ENCODE measurements at places on chromosomes 7 and 10.

- no peak for DNase-seq
These were observed 102.9 kb upstream of the ARMC3 start for GRCh38 chr10:22824984-22825383.

GRCh38 chr7:69827558-69827957, 229.3 kb downstream of the AUTS2 start:
- no peak for DNase-seq

- no peak for DNase-seq
These were observed 2.5 kb downstream of the RGS10 start for GRCh38 chr10:119540038-119540437.

DNA sequence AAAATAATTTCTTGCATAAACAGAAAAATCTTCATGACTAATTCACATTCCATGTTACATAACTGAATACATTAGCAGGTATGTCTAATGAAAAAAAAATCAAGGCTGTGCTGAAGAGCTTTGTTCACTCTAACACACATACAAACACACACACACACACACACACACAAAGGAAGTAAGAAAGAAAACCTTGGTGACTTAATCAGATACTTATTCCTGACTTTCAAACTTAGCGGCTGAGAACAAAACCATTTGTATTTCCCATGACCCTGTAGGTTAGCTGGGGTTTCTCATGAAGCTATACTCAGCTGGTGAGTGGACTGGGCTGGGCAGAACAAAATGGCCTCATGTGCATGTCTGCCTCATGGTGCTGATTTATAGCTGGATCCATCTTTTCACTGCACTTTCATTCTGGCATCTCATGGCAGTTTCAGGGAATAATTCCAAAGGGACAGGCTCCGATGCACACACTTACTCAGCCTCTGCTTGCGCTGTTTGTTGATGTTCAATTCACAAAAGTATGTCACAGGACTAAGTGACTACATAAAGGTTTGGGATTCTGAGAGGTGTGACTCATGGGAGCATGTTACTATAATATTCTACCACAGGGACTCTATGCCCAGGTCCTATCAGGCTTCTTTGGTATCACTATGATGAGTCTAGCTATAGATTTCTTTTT, 161.2 kb downstream of the PCLO start:
- DNase-seq: no peak

DNA sequence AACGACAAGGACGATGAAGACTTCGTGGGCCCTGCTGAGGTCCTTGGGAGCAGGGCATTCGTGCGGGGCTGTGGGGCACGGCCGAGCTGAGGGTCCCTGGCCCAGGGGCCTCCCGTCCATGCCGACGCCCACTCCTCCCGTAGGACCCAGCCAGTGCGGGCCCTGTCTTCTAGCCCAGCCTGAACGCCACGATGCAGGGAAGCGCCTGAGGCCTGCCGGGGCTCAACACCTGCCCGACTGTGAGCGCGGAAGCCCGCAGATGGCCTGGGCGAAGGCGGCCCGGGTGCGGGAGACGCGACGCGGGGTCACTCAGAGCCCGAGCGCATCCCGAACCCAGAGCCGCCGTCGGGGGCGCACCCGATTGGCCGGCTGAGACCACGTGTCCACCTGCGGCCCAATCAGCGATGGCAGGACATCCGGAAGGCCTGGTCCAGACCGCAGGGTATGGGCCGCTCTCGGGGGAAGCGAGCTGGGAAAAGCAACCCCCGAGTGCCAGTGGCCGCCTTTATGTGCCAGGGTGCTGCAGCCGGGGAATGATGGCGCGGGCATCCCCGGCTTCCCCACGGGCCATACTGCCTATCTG, 151.0 kb downstream of the NRF1 start:
- DNase-seq: no peak

GRCh38 chr7:74306004-74306729, 17.0 kb downstream of the CLIP2 start:
- DNase-seq: no peak

GRCh38 chr10:69335063-69335587, 56.8 kb downstream of the HK1 start:
- no peak for DNase-seq
